ENCODE measurements at places on chromosomes 5 and 9.

DNA sequence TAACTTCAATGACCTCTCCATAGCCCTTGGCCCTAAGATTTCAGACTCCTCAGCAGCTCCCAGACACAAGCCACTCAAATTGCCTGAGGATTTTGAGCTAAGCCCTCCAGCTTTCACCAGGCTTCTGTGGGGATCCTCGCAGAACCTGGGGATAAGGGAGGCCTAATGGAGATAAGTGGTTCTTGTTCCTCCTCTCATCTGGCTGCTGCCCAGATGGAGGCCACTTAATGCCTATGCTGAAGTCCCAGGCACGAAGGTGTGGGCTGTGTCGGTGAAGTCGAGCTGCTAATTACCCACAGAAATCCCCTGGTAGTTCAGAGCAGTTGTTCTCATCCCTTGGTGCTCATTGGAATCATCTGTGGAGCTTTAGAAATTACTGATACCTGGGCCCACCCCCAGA, 10.3 kb upstream of the FAT2 start:
- no peak for DNase-seq

GRCh38 chr5:199197-199949, 8.1 kb downstream of the LRRC14B start:
- no peak for DNase-seq

GRCh38 chr9:98807070-98807813, at the start of gene GALNT12:
GALNT12 (plus strand) TSS chr9:98807670; CDS start chr9:98807699, 29 bp downstream.
- DNase-seq = peak; percentile 43

DNA sequence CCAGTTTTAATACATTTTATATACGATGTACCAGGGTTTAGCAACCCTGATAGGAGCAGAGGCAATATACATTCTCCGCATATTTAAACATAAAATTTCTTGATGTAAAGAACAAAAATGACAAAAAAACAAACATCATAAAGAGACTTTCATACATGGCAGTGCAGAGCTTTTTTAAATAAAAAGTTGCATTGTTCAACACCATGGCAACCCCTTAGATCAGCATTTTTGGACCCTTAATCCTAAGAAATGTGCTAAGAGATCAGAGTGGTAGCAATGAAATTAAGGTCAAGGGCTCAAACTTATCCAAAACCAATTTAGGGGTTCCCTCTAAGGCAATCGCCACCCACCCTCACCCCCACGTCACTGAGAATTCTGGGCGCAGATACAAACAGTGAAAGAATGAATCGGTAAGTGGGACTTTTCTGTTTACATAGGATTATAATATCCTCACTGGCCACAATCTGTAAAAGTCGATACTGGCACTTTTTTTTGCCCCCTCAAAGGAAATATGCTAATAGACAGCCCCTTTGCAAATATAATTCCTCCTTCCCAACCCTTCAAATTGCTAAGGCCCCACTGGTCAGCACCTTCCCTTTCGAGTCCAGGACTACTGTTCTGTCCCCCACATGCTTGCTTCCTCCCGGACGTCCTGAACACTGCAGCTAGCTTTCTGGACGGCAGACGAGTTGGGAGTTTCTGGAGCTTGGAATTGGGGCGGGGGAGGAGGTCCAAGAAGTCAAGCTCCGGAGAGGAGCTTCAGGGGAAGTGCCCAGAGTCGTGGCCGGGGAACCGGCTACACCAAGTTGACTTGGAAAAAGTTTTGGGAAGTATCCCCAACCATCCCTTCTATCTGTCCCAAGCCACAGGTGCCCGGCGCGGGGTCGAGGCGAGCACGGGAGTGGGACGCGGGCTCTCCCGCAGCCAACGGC, 2.2 kb downstream of the GAS1 start:
- DNase-seq = no peak

DNA sequence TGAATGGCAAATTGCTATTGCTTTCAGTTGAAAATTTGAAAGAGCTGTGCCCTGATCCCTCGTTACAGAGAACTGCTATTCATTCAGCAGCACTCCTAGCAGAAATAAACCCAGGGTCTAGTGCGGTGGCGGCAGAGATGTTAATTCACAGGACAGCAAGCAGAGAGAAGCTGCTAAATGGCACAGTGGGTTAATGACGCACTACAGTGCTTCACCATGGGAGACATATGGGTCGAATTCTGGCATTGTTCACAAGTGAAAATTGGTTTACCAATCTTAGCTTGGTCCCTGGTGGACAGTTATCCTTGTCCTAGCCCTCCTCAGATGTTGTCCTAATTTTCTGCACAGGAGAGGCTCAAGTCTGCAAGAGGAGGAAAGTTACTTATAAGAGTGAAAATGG, 807.4 kb downstream of the TLE1 start:
- no peak for DNase-seq

DNA sequence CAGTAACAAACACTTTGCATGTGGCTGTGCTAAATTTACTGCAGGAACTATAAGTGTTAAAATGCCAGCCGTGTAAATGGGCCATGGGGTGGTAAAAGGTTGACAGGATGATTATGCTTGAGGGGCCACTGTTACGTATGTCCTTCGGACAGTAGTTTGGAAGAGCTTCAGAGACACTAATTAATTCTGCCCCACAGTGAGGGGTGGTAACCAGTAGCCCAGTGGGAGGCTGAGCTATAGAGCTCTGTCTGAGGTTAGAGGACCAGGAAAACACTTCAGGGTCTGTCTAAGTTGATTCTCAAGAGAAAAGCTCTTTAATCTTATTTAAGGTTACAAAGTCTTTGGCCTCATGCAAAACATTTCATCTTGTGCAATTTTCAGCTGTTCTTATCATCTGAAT, 176.6 kb downstream of the DMRTA1 start:
- no peak for DNase-seq

DNA sequence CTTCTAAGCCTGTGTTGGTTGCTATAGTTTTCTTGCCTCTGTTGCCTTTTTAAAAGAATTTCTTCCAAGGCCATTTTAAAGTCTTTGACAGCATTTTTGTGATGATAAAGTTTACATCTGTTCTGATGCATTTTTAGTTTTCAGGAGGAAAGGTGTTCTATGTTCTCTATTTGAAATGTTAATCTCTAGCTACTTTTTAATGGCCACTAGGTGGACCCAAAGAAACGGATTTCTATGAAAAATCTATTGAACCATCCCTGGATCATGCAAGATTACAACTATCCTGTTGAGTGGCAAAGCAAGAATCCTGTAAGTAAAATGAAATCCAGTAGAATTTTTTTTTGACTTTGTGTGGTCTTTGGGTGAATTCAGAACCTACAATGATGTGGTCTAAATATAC, 60.2 kb downstream of the MELK start:
- DNase-seq = no peak

DNA sequence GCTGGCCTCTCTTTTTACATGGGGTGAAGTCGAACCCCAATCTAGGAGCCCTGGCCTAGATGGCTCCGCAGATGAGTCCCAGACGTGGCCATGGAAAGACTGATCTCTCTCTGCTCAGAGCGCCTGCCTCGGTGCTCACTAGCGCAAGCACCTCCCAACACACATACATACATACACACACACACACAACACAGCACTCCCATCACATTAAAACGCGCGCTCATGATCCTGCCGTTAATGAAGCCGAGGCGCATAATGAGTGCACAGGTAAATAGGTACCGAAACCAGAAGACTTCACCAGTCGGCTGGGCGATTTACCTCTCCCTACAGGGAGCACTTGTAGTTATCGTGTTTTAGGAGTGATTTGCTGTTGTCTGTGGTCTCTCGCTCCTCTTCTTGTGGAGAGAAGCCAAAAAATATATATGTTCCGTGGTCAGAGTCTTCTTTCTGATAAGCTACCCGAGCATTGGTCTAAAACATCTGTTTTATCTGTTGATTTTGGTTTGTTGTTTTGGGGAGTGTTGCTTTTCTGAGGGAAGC, 207.7 kb downstream of the MEF2C start:
- DNase-seq = no peak

GRCh38 chr9:127112056-127112455, 10.4 kb downstream of the ANGPTL2 start:
- no peak for DNase-seq

DNA sequence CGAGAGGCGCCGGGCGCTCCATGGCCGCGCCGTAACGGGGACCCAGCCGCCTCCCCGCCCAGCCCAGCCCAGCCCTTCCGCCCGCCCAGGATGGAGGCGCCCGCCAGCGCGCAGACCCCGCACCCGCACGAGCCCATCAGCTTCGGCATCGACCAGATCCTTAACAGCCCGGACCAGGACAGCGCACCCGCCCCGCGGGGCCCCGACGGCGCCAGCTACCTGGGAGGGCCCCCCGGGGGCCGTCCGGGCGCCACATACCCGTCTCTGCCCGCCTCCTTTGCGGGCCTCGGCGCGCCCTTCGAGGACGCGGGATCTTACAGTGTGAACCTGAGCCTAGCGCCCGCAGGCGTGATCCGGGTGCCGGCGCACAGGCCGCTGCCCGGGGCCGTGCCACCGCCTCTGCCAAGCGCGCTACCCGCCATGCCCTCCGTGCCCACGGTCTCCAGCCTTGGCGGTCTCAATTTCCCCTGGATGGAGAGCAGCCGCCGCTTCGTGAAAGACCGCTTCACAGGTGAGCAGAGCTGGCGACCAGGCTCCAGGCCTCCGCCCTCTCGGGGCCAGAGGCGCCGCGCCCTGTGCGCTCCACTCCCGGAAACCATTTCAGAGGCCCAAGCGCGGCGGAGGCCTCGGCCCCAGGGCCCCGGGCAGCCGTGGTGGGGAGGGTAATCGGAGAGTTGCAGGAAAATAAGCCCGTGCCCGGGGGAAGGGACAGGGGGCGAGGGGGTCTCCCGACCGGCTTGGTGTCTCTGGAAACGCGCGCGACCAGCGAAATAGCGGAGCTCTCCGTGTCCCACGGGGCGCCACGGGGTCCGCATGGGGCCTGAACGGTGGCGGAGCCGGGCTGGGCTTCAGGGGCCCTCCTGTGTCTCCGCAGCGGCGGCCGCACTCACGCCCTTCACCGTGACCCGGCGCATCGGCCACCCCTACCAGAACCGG, 496 bp downstream of the TLX3 start:
- no peak for DNase-seq

- DNase-seq = no peak
These were observed 234.4 kb upstream of the GAS1 start for GRCh38 chr9:87181670-87182069.

GRCh38 chr5:52443187-52443586, 344.5 kb upstream of the ITGA1 start:
- no peak for DNase-seq

GRCh38 chr9:13179257-13179656, 100.2 kb downstream of the MPDZ start:
- no peak for DNase-seq

- no peak for DNase-seq
These were observed 712.3 kb upstream of the WWC1 start for GRCh38 chr5:167578977-167579692.

DNA sequence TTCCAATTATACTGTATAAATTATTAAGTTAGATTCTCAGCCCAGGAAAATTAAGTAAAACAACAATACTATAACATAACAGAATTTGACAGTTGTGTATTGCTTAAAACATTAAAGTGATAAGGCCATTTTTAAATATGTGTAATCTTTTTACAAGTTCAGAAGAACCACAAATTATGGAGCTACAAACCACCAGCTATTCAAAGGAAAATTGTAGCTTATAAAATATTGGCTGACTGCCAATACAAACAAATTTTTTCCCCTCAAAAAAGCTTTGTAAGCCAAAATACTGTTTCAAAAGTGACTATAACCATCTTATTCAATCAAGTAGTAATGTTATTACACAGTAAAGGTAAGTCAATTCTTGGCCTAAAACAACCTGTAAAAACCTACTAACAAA, 21.9 kb downstream of the STRBP start:
- no peak for DNase-seq

DNA sequence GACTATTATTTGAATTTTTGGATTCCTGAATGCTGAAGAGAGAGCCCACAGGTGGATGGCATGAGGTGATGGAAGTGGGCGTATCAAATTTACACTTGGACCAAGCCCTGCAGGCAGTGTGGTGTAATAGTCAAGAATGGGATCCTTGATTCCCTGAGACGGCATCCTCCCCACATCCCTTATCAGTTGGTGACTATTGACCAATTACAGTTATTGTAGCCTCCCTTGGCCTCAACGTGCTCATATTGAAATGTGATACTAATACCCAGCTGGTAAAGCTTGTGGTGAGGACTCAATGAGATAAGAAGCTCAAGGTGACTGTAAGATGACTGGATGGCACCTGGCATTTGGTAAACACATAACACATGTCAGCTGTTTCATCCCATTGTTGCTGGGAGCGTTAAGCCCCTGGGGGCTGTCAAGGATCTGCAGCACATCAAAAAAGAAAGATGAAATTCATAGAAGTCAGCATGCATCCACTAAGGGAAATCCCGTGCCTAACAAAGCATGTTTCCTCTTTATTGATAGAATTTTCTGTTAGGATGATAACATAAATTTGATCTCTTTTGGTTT, 65.6 kb upstream of the IRX2 start:
- DNase-seq = no peak

GRCh38 chr9:20014168-20014567, 225.3 kb upstream of the SLC24A2 start:
- no peak for DNase-seq

- no peak for DNase-seq
These were observed 5.2 kb upstream of the CTNND2 start for GRCh38 chr5:11909471-11909870.

DNA sequence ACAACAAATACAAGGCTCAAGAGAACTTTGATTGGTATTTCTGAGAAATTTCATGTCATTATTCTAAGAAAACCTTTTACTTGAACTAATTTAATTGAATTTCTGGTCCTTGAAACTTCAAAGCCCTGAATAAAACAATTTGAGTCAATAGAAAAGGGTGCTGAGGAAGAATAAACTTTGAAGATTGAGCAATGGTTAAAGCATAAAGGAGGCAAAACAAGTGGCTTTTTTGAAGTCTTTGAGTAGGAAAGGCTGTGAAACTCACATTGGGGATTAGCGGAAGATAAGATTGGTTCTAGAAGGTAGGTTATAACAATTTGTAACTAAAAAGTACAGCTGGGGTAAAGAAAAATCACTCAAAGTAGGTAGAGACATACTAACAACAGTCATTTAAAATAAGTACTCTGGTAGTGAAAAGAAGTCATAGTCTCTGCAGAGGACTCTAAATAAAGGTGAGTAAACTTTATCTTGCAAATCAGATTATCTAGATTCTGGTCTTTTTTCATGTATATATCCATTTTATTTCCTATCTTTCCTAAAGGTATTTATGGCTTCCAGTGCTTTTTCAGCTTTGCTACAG, 6.4 kb upstream of the PLPP1 start:
- DNase-seq = peak; percentile 84

GRCh38 chr5:172178991-172179989, 8.7 kb downstream of the STK10 start:
- DNase-seq = peak; percentile 86

DNA sequence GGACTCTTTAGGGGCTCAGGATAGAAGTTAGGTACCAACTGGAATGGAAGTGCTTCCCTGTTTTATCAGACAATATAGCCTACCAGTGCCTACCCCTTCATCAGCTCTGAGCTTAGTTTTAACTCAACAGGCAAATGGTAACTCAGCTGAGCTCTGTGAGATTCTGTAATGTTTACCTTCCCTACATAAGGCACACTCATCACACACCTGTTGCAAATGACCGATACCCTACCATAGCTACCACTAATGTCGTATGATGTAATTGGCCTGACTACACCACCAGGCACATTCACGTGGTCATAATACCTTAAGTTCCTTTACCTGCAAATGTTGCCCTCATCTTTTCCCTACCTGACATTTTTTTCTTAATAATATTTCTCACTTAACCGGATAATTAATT, 254.8 kb downstream of the ADGRV1 start:
- no peak for DNase-seq

- DNase-seq = no peak
These were observed 306.6 kb upstream of the KIF2A start for GRCh38 chr5:61999371-61999770.

GRCh38 chr5:150302301-150303069, at the start of gene ARSI:
ARSI (minus strand) TSS chr5:150302905; CDS start chr5:150302373, 532 bp downstream.
- no peak for DNase-seq

GRCh38 chr9:37902796-37903646, 906 bp downstream of the SLC25A51 start:
- DNase-seq = no peak

All from CD4-positive, CD25-positive, alpha-beta regulatory T cell (primary cell).